ENCODE measurements at places on chromosomes 11 and 22. TPM values are rescaled to one million over a fixed set of nuclear protein-coding genes. Genes with fewer than 3 reads are reported as not detected.

The BACE1 gene
- 2.9 TPM for total RNA-seq

The APOL5 gene
- total RNA-seq, result not detected

The PRG2 gene
- 0.25 TPM for total RNA-seq

The MIF gene
- total RNA-seq, result 217 TPM

The OR5A1 gene
- total RNA-seq, result not detected

The CFAP300 gene
- not detected for total RNA-seq

The IRF7 gene
- 76.6 TPM for total RNA-seq

The MAP6 gene
- not detected for total RNA-seq

The AKIP1 gene
- 13.3 TPM for total RNA-seq

The TMEM109 gene
- 68.0 TPM for total RNA-seq

The BLID gene
- not detected for total RNA-seq

The CTSD gene
- total RNA-seq, result 214 TPM

The APOL3 gene
- total RNA-seq, result 213 TPM

The VSTM5 gene
- not detected for total RNA-seq

The MRGPRX2 gene
- total RNA-seq, result not detected

The MGAT3 gene
- total RNA-seq, result 0.73 TPM

The TEX54 gene
- total RNA-seq, result not detected

The NFAM1 gene
- 0.29 TPM for total RNA-seq

The C11orf65 gene
- total RNA-seq, result 0.93 TPM

The MPZL2 gene
- 2.9 TPM for total RNA-seq

The AQP11 gene
- 0.35 TPM for total RNA-seq

The MEI1 gene
- total RNA-seq, result 79.6 TPM

The LRRC56 gene
- total RNA-seq, result 4.6 TPM

The CBLIF gene
- not detected for total RNA-seq

The TMA7B gene
- 10.2 TPM for total RNA-seq

The THOC5 gene
- 57.6 TPM for total RNA-seq

The KDELR3 gene
- not detected for total RNA-seq

The CHRM1 gene
- not detected for total RNA-seq

The NPAT gene
- total RNA-seq, result 67.6 TPM

The MED19 gene
- total RNA-seq, result 15.2 TPM

The CARD18 gene
- not detected for total RNA-seq

The PNPLA3 gene
- total RNA-seq, result not detected

Measured in CD4-positive, alpha-beta memory T cell (primary cell).